ENCODE measurements at places on chromosomes 5 and 9.

GRCh38 chr9:77667151-77667550 lies 19.0 kb upstream of the GNA14 start:
- DNase-seq: no peak

- no peak for DNase-seq
These were observed 88.3 kb downstream of the BRINP1 start for GRCh38 chr9:119280740-119281485.

DNA sequence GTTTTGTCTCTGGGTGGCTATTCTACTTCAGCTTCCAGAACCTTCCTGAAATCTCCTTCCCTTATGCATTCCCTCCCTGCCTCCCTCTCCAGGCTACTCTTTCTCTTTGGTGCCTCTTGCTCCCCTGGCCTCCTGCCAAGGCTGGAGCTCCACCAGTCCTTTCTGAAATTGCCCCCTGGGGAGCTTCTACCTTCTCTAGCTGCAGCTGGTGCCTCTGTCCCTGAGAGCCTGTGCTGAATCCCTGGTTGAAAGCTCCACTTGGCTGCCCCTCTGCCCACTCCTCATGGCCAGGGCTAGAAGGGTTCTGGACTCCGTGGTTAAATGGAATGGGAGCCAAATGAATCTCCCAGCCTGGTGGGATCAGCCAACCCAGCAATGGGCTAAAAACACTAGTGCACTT lies 80.1 kb downstream of the COL15A1 start:
- no peak for DNase-seq

DNA sequence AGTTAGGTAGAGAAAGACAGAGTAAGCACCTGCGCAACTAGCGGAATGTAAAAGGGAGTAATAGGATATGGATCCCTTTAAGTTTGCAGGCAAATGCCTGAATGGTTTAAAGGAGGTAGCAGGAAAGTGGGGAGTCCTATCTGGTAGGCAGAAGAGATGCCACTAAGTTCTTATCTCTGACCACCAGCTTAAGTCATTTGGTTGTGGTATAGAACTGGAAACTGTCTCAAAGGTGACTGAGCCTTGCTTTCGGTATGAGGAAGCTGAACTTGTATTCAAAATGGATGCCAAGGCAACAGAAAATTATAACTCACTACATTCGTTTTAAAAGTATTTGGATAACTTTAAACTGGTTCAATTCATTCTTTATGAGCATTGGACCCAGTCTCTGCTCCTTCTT lies 475.6 kb downstream of the DMRTA1 start:
- no peak for DNase-seq

- no peak for DNase-seq
These were observed 75.4 kb downstream of the NEK6 start for GRCh38 chr9:124333203-124333579.

DNA sequence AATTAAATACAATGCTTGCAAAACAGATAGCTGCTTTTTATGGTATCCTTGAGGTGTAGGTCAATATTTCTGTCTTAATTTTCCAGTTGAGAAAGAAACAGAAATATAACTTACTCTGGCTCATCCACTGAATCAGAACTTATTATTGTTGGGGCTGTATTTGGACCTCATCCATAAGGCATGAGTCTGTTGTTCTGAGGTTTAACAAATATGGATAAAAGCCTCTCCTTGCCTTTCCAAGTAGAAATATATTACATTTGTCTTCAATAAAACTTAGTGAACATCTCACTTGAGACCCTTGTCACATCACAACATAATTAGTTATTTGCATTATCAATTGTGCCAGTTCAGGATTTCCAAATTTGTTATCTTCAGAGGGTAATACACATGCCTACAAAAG lies 525.8 kb downstream of the AGTPBP1 start:
- DNase-seq: no peak

DNA sequence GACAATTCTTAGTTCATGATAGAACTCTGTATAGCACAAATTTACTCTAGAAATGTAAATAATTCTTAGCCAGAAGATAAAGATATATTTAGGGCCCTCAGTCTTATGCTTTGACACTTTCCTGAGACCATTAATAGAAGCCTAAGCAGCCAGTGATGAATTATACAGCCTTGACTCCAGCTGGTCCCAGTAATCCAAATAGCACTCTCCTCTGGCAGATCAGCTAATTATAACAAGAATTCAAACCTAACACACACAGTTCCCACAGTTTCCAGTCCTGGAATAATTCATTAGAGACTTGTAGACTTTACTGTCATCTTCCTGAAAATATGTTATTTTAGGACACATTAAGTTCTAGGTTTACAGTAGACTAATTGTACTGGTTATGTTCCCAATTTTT lies 50.4 kb downstream of the SHOC1 start:
- no peak for DNase-seq
